Pancreas (tissue), 10 donors: ENCODE measurements at places on chromosomes 2 and 18. TPM values are rescaled to one million over a fixed set of nuclear protein-coding genes. Genes with fewer than 3 reads are reported as not detected.

DNAJC10 gene
- 32.2 TPM for polyA plus RNA-seq

UGT1A6 gene
- 0.05 TPM for polyA plus RNA-seq

TEX44 gene
- not detected for polyA plus RNA-seq

TCF4 gene
- polyA plus RNA-seq: 4.4 TPM

ASNSD1 gene
- 22.8 TPM for polyA plus RNA-seq

PSMA8 gene
- polyA plus RNA-seq: not detected

ASPRV1 gene
- 1.2 TPM for polyA plus RNA-seq

SIX3 gene
- polyA plus RNA-seq: 1.7 TPM

FEV gene
- 32.6 TPM for polyA plus RNA-seq

ESPNL gene
- 0.42 TPM for polyA plus RNA-seq

LOXHD1 gene
- 0.12 TPM for polyA plus RNA-seq

INPP5D gene
- 2.4 TPM for polyA plus RNA-seq

ALLC gene
- polyA plus RNA-seq: 0.75 TPM

LINC00305 gene
- 0.23 TPM for polyA plus RNA-seq

ATL2 gene
- polyA plus RNA-seq: 20.5 TPM

POMC gene
- polyA plus RNA-seq: 8.2 TPM

SERPINB10 gene
- not detected for polyA plus RNA-seq

RAMP1 gene
- polyA plus RNA-seq: 87.6 TPM

PPP1R1C gene
- polyA plus RNA-seq: 2.4 TPM

ZNF513 gene
- 34.4 TPM for polyA plus RNA-seq

RAB6C gene
- polyA plus RNA-seq: not detected
